NCI-H2029 (cell line): ENCODE measurements at places on chromosomes 4 and X.

GRCh38 chr4:106690487-106690886, 321.9 kb upstream of the GIMD1 start:
- no peak for DNase-seq

GRCh38 chr4:100907465-100908454, 389.9 kb upstream of the EMCN start:
- no peak for DNase-seq

DNA sequence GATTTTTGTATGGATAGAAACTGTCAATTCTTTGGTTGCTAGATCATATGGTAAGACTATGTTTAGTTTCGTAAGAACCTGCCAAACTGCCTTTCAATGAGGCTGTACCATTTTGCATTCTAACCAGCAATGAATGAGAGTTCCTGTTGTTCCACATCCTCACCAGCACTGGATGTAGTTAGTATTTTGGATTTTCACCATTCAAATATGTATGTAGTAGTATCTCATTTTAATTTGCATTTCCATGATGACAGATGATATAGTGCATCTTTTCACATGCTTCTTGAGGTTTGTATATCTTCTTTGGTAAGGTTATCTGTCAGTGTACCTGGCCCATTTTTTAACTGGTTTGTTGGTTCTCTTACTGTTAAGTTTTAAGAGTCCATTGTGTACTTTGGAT, 34.6 kb downstream of the CLOCK start:
- no peak for DNase-seq

DNA sequence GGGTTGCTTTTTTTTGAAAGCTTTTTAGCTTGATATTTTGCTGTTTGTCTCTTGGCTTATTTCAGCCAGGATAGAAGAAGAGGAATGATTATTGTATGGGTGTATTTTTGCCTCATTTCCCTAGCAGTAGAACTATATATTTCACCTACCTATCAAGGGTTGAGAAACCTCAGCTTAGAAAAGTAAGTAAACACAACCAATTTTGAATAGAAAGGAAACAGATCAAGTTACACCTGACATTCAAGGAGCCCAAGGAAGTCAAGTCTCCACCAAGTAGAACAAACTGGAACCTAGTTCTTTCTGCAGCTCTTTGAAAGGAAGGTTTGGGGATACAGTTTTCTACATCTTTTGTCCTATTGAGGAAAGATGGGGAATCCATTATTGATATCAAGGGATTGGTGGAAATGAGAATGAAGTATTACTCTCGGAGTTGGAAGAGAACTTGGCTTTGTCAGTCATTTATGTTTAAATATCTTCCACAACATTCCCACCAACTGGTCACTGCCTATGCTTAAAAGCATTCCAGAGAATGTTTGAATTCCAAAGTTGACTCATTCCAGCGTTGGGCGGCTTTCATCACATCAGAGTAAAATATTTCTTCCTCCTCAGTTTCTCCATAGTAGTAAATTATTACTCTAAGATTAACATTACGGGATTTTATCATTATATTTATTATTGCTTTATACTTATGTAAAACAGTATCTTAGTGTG, 207.8 kb upstream of the CNKSR2 start:
- no peak for DNase-seq

GRCh38 chr4:76024065-76024464, 768 bp upstream of the CXCL10 start:
- DNase-seq: no peak

DNA sequence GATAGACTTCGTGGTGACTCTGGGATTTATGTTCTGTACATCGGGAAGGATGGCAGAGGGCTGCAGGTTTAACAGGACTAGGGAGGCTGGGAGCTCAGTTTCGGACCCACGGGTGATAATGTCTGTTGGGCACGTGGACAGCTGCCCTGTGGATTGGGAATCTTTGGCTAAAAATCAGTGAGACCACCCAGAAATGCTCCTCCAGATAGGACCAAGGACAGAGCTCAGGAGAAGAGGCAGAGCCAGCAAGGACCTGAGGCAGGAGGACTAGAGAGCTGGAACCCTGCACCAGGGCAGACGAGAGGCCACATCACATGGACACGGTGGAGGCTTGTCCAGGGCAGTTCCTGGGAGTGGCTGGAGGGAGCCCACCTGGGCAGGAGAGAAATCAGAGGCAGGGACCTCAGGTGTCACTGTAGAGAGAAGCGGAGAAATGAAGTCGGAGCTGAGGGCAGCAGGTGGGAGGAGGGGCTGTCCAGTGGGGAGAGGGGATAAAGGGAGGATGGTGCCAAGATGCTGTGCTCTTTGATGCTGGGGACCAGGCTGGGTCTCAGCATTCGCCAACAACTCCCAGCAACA, 79.2 kb downstream of the CPZ start:
- DNase-seq: no peak

GRCh38 chrX:97563531-97564133, 679.9 kb downstream of the RPA4 start:
- DNase-seq: peak; percentile 34

DNA sequence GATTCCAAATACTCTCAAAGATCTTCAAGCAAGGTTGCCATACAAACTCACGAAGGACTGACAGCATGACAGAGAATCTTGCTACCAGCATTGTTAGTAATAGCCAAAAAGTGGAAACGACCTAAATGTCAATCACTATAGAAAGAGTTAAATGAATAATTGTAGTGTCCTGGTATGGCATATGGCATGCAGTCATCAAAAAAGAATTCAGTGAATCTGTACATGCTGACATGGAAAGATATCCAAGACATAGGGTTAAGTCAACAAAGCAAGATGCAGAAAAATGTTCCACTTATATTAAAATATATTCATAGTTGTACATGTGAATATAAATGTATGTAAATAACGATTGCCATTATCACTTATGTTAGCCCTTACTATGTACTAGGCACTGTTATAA, 37.6 kb downstream of the SRPX2 start:
- DNase-seq: no peak
